ENCODE measurements at places on chromosomes 1 and 21.

DNA sequence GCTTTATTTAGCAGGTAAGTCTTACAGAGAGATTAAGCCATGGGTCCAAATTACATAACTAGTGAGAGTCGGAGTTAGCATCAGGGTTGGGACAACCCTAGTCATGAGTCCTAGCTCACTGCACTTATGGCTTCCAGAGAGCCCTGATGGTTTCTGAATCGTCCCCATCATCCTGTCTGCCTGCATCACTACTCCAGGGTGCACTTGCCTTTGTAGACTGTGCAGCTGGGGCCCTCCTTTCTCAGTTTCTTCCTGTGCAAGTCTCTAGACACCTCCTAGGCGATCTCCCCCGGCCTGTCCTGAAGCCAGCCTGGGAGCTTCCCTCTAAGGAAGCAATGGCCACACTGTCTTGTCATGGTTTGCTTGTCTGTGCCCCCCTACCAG lies 37.1 kb downstream of the KIAA0040 start:
- no peak for DNase-seq

GRCh38 chr1:212359794-212360479 lies 54.7 kb downstream of the PACC1 start:
- DNase-seq, result no peak

- no peak for DNase-seq
Observed at GRCh38 chr1:54081306-54082270, 28.2 kb downstream of the TCEANC2 start.

DNA sequence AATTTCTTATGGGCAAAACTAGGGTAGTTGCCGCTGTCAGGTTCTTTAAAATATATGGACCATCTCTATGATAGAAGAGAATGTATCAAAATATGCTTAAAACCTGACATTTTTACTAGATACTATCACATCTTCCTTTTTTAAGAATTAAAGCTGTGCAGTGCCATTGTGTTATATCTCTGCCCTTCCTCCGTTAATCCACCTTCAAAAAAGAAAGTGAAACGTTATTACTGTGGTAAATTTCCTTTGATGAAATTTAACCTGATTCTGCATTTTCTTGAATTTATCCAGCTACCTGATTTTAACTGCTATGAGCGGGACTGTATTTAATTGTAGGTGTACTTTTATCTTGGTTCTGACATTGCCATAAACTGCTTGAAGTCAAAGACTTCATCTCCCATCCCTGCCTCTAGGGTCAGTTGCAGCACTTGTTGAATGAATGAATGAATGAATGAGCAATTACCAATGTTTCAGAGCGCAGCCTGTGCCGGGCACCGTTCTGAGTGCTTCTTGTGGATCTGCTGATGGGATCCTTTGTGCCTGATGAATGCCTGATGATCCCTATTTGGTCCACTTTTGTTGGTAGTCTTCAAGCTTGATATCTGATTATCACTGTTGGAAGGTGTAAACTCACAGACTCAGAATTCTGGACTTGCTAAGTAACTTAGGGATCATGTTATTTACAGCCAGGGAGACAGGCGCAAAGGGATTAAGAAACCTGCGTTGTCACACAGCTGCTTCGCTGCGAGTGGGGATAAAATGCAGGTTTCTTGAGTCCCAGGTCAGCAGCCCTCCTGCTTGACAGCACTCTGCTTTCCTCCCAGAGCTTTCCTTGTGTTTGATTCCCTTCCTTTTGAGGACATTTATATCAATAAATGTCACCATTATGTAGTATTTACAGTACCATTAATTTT lies 30.1 kb downstream of the SMYD2 start:
- no peak for DNase-seq

- no peak for DNase-seq
Observed at GRCh38 chr1:202046748-202047708, 36.6 kb downstream of the ELF3 start.

DNA sequence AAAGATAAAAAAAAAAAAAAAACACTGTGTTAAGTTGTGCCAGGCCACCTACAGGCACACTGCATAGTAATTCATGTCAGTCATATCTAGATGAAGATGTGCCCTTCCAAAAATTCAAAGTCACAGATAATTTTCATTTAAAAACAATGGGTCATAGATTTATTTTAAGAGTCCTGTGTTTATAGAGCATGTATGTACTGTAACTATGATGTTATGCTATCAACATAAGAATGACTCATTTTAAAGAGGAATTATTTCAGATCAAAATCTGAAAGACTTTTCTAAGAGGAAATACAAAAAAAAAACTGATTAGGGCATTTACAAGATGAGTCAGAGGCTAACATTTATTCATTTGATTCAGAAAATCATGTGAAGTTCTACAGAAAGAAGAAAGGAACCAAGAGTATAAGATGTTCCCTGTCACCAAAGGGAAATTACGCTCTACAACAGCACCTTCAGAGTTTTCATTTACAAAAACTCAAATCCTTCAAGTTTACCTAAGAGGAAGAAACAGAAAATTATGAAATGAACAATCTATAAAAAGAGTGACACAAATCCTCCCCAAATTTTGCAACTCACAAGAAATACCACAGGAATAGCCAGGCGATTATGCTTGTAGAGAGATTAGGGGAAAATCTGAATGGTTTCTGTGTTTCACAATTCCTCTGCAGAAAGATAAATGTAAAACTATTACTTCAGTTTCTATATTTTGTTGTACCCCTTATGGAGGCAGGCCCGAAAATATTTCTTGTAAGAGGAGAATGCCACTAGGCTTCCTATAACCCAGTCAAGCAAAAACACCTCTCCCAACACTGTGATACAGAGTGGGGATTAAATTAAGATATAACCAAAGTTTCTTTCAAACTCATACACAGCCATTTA lies 13.8 kb downstream of the TP53BP2 start:
- DNase-seq, result no peak

GRCh38 chr1:219374046-219374566 lies 200.4 kb downstream of the LYPLAL1 start:
- no peak for DNase-seq

- no peak for DNase-seq
Observed at GRCh38 chr1:46599059-46599970, 4.8 kb downstream of the MKNK1 start.

GRCh38 chr1:145993618-145994390 lies 2.6 kb downstream of the TXNIP start:
- DNase-seq, result no peak

DNA sequence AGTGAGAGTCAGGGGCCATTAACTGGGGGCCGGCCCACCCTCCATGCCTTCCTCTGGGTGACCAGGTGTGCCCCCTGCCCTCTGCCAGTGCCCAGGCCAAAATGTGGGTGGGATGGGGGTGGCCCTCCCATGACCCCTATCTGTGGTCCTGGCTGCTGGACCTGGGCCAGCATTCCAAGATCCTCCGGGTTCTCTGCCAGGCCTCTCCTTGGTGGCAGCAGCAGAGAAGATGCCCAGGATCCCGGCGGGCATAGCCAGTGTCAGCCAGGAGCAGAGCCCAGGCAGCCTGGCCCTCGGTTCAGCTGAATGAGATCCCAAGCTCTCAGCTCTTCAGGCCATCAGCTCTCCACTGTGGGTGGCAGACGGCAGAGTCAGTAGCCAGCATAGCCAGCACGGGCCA lies 31.3 kb upstream of the ACTRT2 start:
- no peak for DNase-seq

GRCh38 chr1:246971969-246972368 lies 35.9 kb downstream of the ZNF695 start:
- no peak for DNase-seq

GRCh38 chr1:39672551-39672947 lies 642 bp upstream of the NT5C1A start:
- no peak for DNase-seq

DNA sequence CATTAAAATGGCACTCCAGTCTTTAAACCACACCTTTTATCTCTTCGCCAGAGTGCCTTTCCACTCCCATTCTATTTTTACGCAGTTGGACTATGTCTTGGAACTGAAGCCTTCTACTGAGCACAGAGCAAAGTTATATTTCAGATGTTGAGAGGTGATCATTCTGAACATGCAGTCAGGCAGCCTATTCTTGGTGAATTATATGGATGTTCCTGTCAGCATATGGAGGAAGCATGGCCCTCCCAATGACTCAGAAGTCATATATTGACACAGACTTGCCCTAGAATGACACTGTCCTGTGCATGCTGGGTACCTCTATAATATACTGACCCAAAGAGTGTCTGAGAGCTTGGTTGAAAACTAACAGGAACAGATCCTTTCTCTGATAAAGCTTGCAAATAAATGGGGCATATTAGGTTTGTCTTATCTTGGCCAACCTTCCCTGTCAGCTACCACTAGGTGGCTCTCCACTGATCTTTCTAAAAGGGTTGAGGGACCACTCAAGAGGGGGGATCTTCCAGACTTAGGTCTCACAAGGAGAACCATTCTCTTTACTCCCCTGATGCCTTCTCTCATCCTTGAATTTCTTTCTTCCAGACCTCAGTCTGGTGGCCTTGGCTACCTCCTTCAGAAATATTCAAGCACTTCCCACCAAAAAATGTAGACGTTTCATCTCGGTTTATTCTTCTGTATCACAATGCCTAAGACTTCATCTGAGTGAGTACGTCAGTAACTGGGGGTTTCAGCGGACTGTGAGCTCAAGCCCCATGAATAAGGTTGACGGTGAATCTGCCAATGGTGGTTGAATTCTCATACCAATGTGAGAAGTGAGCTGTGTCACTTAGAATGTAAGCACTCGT lies 11.8 kb upstream of the ALG14 start:
- DNase-seq, result peak; percentile 33

- no peak for DNase-seq
Observed at GRCh38 chr1:218705391-218705790, 360.3 kb downstream of the TGFB2 start.

GRCh38 chr1:112935461-112936111 lies 20.4 kb downstream of the SLC16A1 start:
- no peak for DNase-seq

DNA sequence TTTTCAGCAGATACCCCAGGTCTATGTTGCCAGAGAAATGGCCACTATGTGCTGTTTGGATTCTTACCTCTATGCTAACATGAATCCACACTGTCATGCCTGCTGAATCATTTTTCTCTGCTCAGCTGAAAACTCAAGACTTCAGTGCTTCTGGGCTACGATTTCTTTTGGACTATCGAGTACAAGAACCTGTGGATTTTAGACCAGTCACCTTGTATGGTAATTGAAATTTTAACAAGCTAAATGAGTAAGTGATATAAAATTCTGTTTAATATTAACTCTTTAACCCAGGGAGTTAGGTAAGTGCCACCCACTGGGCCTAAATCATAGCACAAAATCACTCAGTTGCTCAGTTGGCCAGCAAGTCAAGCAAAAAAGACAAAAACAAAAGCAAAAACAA lies 35.8 kb downstream of the LHX8 start:
- no peak for DNase-seq

DNA sequence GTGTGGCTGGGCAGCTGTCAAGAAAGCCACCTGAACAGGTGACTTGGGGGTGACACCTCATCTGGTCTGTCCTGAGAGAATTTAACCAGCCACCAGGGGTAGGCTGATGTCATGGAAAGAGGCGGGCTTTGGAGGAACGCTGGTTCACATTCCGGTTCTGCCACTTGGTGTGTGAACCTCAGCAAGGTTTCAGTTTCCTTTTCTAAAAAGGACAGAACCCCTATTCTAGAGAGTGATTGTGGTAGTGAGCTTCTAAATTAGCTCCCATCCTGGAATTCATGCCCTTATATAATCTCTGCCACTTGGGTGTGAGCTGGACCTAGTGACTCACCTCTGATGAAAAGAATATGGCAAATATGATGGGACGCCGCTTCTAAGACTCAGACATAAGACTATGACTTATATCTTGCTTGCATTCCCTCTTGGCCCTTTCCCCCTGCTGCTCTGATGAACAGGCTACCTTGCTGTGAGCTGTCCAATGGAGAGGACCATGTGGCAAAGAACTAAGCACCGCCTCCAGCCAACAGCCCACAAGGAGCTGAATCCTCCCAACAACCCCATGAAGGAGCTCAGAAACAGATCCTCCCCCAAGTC lies 332.1 kb downstream of the RRAGC start:
- DNase-seq, result no peak

- no peak for DNase-seq
Observed at GRCh38 chr1:187985145-187985896, 1156.6 kb downstream of the PLA2G4A start.

- no peak for DNase-seq
Observed at GRCh38 chr1:198927129-198927528, 288.3 kb downstream of the PTPRC start.

GRCh38 chr1:68811806-68812205 lies 314.9 kb upstream of the DEPDC1 start:
- no peak for DNase-seq

- no peak for DNase-seq
Observed at GRCh38 chr1:165890684-165891083, 63.3 kb downstream of the UCK2 start.

DNA sequence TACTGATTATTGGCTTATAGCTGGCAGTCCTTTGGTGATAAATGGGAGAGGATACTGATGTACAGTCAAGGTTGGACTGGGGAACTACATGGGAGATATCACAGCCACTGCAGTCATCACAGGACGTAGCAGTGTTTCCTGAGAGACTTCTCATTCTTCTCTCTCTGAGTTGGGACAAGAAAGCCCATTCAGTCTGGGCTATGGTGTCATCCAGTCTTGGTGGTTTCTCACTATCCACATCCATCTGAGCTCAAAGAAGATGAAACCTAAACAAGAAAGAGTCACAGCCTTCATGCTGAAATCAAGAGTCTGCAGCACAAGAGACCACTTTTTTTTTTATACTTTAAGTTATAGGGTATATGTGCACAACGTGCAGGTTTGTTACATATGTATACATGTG lies 12.8 kb upstream of the CD53 start:
- DNase-seq, result no peak

GRCh38 chr1:43206600-43207228 lies 34.6 kb downstream of the CFAP57 start:
- DNase-seq, result no peak

- peak; percentile 71 for DNase-seq
Observed at GRCh38 chr21:24289539-24289938, 1317.7 kb downstream of the MRPL39 start.

DNA sequence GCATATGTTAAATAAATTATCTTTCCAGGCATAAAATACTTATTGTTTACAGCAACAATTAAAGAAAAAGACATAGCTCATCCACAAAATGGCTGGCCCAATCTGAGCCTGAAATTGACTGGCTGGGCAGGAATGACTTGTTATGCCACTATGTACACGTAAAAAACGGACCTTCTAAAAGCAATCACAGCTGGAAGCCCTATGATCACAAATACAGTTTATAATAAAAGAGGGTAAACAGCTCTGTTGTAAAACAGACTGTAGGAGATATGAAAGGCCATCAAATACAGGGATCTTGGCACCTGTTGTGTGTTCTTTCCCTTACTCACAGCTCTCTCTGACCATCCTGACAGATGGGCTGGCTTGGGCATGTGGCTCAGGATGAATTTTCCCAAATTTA lies 70.5 kb upstream of the DMRTA2 start:
- no peak for DNase-seq

- DNase-seq, result no peak
Observed at GRCh38 chr1:31939484-31940329, 1.5 kb upstream of the PTP4A2 start.

DNA sequence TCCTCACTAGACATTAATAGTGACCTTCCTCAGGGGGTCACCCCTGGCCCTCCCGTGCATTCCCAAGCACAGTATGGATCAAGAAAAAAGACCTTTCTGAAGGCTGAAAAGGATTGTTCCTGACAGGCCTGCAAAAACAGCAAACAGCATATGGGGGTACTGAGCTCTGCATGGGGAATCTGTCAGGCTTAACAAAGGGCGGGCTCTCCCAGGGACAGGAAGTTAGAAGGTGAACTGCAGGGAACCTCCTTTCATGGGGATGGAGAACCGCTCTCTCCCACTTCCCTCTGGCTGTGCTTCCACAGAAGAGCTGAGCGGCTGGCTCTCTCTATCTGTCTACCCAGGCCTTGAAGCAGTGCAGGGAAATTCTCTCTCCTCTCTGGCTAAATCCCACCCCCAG lies 91.7 kb downstream of the DTL start:
- DNase-seq, result peak; percentile 90
